ENCODE measurements at places on chromosomes 3 and 15. TPM values are rescaled to one million over a fixed set of nuclear protein-coding genes. Genes with fewer than 3 reads are reported as not detected.
A peak's percentile ranks its signal among the peaks of the same experiment; 100 is the strongest.

DNA sequence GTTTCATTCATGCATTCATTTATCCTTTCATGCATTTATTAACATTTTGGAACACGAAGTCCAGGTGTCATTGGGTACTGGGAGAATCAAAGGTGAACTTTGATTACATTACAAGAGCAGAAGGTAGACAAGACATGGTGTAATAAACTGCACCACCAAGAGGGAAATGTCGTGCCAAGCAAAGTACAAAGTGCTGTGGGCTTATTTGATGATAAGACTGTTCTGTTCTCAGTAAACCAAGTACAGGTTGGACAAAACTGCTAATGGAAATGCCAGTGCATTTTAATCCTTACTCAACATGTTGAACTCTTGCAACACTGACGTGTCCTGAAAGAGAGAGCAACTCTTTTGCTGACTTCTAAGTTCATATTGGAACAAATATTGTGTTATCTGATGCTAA lies 69.4 kb downstream of the MME start:
- H3K27ac ChIP-seq = no peak overlapping the region
- no peaks in the 10 kb centered on the region for H3K36me3 ChIP-seq
- H3K4me3 ChIP-seq = no peak overlapping the region
- H3K27me3 ChIP-seq = no peaks in the 10 kb centered on the region
- DNase-seq = no peak

DNA sequence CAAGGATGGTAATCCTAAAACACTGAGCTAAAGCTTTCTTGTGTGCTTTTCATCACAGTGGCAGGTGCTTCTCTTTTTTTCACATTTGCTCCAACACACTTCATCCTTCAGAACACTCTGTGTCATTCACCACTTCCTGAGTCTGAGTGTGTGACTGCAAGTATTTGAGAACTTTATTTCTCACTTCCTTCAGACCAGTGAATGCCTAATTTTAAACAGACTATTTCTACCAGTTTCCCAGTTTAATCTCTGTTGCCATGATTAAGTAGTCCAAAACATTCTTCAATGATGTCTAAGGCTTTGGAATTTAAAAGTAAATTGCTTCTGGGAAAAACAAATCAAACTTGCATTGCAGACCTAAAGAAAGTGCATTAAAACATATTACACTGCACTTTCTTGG lies 541.2 kb downstream of the RBMS3 start:
- H3K36me3 ChIP-seq = no peaks in the 10 kb centered on the region
- H3K4me3 ChIP-seq = no peak overlapping the region
- H3K27me3 ChIP-seq = no peaks in the 10 kb centered on the region
- no peak overlapping the region for H3K27ac ChIP-seq
- H3K4me1 ChIP-seq = no peaks in the 10 kb centered on the region
- DNase-seq = no peak

- peaks cover 46% of the 10 kb centered on the region for H3K27me3 ChIP-seq
- DNase-seq = peak; percentile 83
- peak within 1 kb of the TSS; percentile 49 for H3K4me3 ChIP-seq
- H3K4me1 ChIP-seq = no peaks in the 10 kb centered on the region
Measured at GRCh38 chr3:52245322-52246263, at the start of gene PPM1M. Gene PPM1M (plus strand): TSS chr3:52245759. CDS start chr3:52245825, 66 bp downstream.

- no peak overlapping the region for H3K27ac ChIP-seq
- no peak for DNase-seq
- H3K4me3 ChIP-seq = no peak overlapping the region
- peaks cover 9% of the 10 kb centered on the region for H3K4me1 ChIP-seq
- H3K27me3 ChIP-seq = no peaks in the 10 kb centered on the region
Measured at GRCh38 chr3:129581623-129582022, 24.9 kb downstream of the PLXND1 start.

- no peaks in the 10 kb centered on the region for H3K27me3 ChIP-seq
- H3K36me3 ChIP-seq = no peaks in the 10 kb centered on the region
- DNase-seq = peak; percentile 88
- H3K27ac ChIP-seq = peak overlapping the region; percentile 2
Measured at GRCh38 chr3:143237077-143237627, 117.6 kb downstream of the CHST2 start.

- no peaks in the 10 kb centered on the region for H3K36me3 ChIP-seq
- H3K4me1 ChIP-seq = peaks cover 5% of the 10 kb centered on the region
- no peaks in the 10 kb centered on the region for H3K27me3 ChIP-seq
- no peak overlapping the region for H3K27ac ChIP-seq
Measured at GRCh38 chr3:175518459-175518858, 659.3 kb downstream of the NAALADL2 start.

DNA sequence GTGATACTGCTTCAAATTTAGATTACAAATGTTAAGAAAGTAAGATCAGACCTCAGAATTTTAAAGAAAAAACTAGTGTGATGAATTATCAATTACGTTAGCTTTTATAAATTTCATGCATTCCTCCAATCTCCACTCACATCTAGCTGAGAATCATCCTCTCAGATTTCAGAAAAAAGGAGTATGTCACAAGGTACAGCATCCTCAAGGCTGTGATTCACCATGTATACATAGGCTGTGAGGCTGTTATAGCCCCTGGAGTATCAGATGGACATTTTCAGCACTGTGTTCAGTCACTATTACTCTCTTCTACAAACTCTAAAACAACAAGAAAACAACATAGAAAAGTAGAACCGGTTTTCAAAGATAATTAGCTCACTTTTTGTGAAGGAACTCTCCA lies 214.4 kb downstream of the PCCB start:
- DNase-seq = no peak
- no peaks in the 10 kb centered on the region for H3K4me1 ChIP-seq
- H3K4me3 ChIP-seq = no peak overlapping the region
- H3K27me3 ChIP-seq = no peaks in the 10 kb centered on the region

DNA sequence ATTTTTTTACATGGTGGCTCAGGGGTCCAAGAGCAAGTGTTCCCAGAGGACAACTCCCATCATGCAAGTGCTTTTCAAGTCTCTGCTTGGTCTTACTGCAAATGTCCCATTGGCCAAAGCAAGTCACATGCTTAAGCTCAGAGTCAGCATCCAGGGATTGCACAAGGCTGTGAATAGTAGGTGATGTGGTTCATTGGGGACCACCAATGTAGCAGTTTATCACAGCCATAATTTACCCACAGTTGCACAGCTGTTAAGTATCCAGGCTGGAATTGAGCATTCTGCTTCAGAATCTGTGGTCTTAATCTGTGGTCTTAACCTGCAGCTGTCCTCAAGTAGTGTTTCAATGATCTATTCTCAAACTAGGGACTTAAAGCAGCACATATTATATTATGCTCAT lies 71.4 kb upstream of the PLCL2 start:
- H3K4me1 ChIP-seq = peaks cover 7% of the 10 kb centered on the region
- no peaks in the 10 kb centered on the region for H3K27me3 ChIP-seq
- no peak overlapping the region for H3K27ac ChIP-seq
- DNase-seq = no peak
- no peaks in the 10 kb centered on the region for H3K36me3 ChIP-seq
- H3K4me3 ChIP-seq = no peak overlapping the region

- no peak overlapping the region for H3K4me3 ChIP-seq
- no peak for DNase-seq
- H3K27me3 ChIP-seq = no peaks in the 10 kb centered on the region
Measured at GRCh38 chr15:74573987-74574386, 33.0 kb downstream of the ARID3B start.

- no peaks in the 10 kb centered on the region for H3K36me3 ChIP-seq
- DNase-seq = peak; percentile 69
- H3K4me1 ChIP-seq = peaks cover 71% of the 10 kb centered on the region
- no peaks in the 10 kb centered on the region for H3K27me3 ChIP-seq
- H3K4me3 ChIP-seq = no peak overlapping the region
- peak overlapping the region; percentile 62 for H3K27ac ChIP-seq
Measured at GRCh38 chr15:96699871-96700401, 369.4 kb downstream of the NR2F2 start.

DNA sequence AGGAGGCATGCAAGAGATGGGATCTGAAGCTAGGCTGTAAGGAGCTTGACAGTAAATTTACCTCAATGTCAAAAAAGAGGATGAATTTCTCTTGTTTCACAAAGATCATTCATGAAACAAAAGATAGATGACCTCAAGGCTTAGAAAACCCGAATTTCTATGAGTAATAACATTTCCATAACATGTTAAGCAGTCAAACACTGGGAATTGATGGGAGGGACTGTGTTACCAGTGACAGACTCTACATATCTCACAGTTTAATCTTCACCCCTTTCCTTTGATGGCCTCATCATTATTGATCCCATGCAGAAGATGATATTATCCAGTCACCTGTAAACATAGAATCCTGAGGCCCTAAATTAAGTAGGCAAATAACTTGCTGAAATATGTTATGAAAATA lies 53.5 kb upstream of the VGLL3 start:
- no peaks in the 10 kb centered on the region for H3K36me3 ChIP-seq
- no peak overlapping the region for H3K27ac ChIP-seq
- no peak for DNase-seq
- no peak overlapping the region for H3K4me3 ChIP-seq
- no peaks in the 10 kb centered on the region for H3K27me3 ChIP-seq

DNA sequence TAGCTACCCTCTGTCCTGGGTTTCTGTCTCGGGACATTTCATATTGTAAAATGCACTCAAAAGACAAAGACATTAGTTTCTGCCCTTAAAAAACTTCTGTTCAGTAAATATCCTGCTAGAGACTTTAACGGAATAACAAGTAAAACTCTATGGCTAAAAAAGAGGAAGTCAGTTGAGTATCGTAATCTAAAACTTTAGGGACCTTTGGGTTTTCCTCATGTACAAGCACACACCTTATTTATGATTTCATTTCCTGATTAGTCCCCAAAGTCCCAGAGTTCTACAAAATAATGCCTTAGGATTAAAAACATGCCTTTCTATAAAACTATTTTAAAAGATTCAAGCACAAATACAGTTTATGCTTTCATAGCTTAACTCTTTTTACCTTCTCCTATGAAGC lies 585.9 kb downstream of the UNC13C start:
- H3K27ac ChIP-seq = no peak overlapping the region
- H3K4me3 ChIP-seq = no peak overlapping the region
- H3K4me1 ChIP-seq = no peaks in the 10 kb centered on the region
- DNase-seq = no peak

- H3K27ac ChIP-seq = no peak overlapping the region
- no peak overlapping the region for H3K4me3 ChIP-seq
- H3K4me1 ChIP-seq = peaks cover 4% of the 10 kb centered on the region
Measured at GRCh38 chr15:51168700-51169099, 74.0 kb upstream of the TNFAIP8L3 start.

DNA sequence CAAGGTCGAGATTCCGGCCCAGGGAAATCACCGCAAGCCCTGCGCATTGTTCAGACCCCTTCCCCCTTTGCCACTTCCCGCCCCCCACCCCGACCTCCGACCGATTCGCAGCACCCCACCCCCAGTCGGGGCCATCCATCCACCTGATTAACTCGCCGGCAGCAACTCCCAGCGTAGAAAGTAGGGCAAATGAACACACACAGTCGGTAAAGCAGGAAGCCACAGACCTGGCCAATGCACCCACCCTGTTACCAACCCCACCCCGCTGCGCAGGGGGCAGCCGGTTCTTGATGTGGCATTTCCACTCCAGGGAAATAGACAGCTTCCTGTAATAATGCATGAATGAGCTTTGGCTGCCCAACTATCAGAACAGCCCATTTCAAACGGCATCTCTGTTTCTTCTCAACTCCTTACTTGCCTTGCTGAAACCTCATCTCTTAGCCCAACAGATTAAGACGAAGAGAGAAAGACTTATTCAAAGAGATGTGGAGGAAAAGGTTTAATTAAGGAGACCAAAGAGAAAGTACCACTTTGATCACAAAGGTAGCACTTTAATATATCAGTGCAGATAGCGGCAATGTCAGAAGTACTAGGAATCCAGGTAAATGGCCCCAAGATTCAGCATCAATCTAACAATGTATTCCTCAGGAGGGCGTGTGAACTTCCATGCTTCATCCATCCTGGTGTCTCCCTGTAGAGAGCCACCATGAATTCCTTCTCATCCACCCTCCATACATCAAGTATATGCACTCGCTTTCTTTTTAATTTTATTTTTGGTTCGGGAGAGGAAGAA lies 1.9 kb downstream of the TNIK start:
- no peak overlapping the region for H3K27ac ChIP-seq
- H3K27me3 ChIP-seq = peaks cover 60% of the 10 kb centered on the region
- peak; percentile 43 for DNase-seq
- H3K4me3 ChIP-seq = peak overlapping the region; percentile 61
- H3K36me3 ChIP-seq = no peaks in the 10 kb centered on the region

GRCh38 chr3:64108784-64109317 lies 85.6 kb upstream of the PSMD6 start:
- peaks cover 31% of the 10 kb centered on the region for H3K4me1 ChIP-seq
- H3K36me3 ChIP-seq = no peaks in the 10 kb centered on the region
- H3K4me3 ChIP-seq = no peak overlapping the region
- H3K27me3 ChIP-seq = no peaks in the 10 kb centered on the region
- no peak overlapping the region for H3K27ac ChIP-seq

- no peaks in the 10 kb centered on the region for H3K27me3 ChIP-seq
- DNase-seq = no peak
- no peak overlapping the region for H3K27ac ChIP-seq
Measured at GRCh38 chr3:143668924-143669790, 179.1 kb downstream of the SLC9A9 start.

DNA sequence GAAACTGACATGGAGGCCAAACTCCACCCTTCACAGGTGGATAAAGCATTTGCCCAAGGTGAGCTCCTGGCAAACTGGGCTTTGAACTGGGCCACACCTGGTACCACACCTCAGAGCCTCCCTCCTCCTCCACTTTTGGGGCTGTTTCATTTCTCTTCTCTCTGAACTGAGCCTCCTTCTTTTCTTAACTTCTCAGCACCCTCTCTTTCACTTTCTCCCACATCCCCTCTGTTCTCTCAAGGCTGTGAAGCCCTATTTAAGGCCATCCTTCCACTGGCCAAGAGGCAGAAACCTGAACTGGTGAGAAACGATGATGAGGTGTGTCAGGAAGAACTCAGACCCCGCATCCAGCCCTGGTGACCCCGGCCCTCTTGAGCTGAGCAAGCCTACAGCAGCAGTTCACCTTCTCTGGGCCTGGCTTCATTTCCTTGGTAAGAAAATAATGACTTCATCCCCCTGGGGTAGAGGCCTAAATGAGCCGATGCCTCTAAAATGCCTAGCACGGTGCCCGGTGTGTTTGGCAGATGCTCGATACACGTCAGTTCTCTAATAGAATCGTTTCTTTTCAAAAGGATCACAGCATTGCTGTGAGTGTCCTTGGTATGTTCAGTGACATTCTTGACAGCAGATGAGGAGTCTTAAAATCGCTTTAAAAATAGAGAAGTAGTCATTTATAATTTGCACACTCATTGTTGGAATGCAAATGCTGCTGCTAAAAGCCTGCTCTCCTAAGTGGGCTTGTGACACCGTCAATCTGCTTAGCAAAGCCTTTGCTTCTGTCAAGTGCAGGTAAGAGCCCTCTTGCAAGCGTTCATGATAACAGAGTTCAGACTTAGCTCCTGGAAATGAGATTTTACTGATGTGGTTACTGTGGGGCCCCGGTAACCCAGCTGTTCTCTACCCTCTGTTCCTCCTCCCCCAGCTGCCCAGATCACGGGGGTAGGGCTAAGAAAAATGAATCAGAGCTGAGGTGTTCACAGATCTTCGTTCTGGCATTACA lies 97.7 kb upstream of the ATP2B2 start:
- no peak overlapping the region for H3K27ac ChIP-seq
- H3K36me3 ChIP-seq = no peaks in the 10 kb centered on the region
- no peak overlapping the region for H3K4me3 ChIP-seq
- H3K4me1 ChIP-seq = peaks cover 9% of the 10 kb centered on the region
- no peak for DNase-seq

The PRICKLE2 gene
- 10.7 TPM for total RNA-seq

The CLDN11 gene
- total RNA-seq = 1.6 TPM

The ROPN1 gene
- not detected for total RNA-seq

The SYNPR gene
- total RNA-seq = 0.59 TPM

The SIDT1 gene
- total RNA-seq = not detected

The SPESP1 gene
- total RNA-seq = not detected

The MED12L gene
- 16.5 TPM for total RNA-seq

The C3orf49 gene
- not detected for total RNA-seq

The ZNF609 gene
- total RNA-seq = 21.5 TPM

Measured in neural progenitor cell (in vitro differentiated cells).